ENCODE measurements at places on chromosomes 4 and X.

GRCh38 chr4:6435010-6435409 is 37.4 kb downstream of the PPP2R2C start:
- no peak for DNase-seq

DNA sequence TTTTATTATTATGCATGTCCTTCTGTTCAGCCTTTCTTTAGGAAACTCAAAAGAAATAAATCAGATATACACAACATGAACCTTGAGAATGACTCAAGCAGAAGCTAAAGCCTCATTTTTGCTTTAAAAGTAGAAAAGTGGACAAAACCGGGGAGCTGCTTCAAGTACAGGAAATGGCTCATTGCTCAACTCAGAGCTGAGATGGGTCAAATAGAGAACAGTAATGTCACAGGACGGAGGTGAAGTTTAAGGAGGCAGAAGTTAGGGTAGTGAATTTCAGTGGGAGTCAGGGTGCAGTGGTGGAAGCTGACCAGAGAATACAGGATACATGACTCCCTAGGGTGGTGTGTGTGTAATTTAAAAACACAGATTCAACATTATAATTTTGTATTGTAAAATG is 22.2 kb downstream of the PHKA2 start:
- no peak for DNase-seq

DNA sequence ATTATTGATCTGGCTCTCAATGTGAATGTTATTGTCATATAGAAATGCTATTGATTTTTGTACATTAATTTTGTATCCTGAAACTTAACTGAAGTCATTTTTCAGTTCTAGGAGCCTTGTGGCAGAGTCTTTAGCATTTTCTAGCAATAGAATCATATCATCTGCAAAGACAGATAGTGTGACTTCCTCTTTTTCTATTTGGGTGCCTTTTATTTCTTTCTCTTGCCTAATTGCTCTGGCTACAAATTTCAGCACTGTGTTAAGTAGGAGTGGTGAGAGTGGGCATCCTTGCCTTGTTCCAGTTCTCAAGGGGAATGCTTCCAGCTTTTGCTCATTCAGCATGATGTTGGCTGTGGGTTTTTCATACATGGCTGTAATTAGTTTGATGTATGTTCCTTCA is 102.7 kb downstream of the SH3BGRL start:
- DNase-seq: no peak

DNA sequence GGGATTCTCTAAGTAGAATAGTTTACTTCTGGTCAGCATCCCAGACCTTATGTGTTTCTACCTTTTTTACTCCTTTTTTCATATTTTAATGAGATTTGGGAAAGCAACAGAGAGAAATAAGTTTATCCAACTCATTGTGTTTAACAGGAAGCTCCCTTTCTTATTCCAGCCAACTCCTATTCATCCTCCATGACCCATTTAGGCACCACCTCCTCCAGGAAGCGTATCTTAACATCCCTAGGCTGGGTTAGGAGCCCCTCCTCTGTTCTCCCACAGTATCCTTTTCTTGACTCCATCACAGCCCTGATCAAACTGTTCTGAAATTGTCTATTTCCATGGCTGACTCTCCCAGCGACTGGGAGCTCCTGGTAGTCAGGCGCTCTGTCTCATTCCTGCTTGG is 18.8 kb upstream of the IQSEC2 start:
- DNase-seq: no peak

- DNase-seq: no peak
These were observed 1.5 kb downstream of the PITX2 start for GRCh38 chr4:110621328-110621812.

GRCh38 chr4:144213371-144213770 is 72.9 kb upstream of the GYPA start:
- DNase-seq: no peak

- no peak for DNase-seq
These were observed 50.4 kb upstream of the ELOVL6 start for GRCh38 chr4:110248831-110249253.

GRCh38 chr4:120858776-120859175 is 63.8 kb downstream of the PRDM5 start:
- no peak for DNase-seq

- DNase-seq: no peak
These were observed 301.8 kb upstream of the CTSO start for GRCh38 chr4:156255230-156256007.

GRCh38 chr4:85776579-85776978 is 301.6 kb downstream of the ARHGAP24 start:
- DNase-seq: no peak

DNA sequence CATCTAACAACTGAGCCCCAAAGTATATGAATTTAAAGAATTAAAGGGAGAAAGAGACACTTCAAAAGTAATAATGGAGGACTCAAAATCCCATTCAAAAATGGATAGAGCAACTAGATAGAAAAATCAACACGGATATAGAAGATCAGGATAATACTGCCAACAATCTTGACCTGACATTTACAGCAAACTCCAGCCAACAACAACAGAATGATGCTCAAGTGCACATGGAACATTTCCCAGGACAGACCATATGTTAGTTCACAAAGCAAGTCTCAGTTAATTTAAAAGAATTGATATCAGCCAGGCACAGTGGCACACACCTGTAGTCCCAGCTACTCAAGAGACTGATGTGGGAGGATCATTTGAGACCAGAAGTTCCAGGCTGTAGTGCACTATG is 72.0 kb upstream of the SMARCAD1 start:
- DNase-seq: no peak

GRCh38 chr4:120881351-120881750 is 41.2 kb downstream of the PRDM5 start:
- DNase-seq: no peak

- DNase-seq: no peak
These were observed 93.0 kb downstream of the ZXDA start for GRCh38 chrX:57817302-57817701.

GRCh38 chr4:94032754-94033153 is 174.9 kb upstream of the SMARCAD1 start:
- DNase-seq: no peak

DNA sequence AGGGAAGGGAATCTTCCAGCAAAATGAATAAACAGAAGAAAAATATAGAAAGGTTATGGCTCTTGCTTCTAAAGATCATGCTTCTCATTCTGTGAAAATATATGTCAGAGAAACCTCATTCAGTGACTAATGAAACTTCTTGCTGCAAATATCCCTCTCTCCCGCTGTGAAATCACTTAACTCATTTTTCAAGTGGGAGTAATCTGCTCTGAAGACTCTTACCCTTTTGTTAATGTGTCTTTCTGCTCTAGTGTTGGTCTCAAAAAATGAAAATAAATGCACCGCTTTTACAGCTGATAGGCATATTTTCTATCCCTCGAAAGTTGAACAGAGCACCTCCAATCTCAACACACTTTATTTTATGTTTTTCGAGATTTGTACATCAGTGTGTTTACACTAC is 252.3 kb downstream of the NLGN4X start:
- DNase-seq: no peak

- no peak for DNase-seq
These were observed 30.9 kb downstream of the CD38 start for GRCh38 chr4:15809058-15809457.

GRCh38 chrX:94831364-94831763 is 1157.4 kb downstream of the FAM133A start:
- DNase-seq: no peak

GRCh38 chrX:131607792-131608369 is 64.0 kb downstream of the OR13H1 start:
- DNase-seq: no peak

- DNase-seq: no peak
These were observed 89.4 kb downstream of the ABLIM2 start for GRCh38 chr4:8069102-8069752.

DNA sequence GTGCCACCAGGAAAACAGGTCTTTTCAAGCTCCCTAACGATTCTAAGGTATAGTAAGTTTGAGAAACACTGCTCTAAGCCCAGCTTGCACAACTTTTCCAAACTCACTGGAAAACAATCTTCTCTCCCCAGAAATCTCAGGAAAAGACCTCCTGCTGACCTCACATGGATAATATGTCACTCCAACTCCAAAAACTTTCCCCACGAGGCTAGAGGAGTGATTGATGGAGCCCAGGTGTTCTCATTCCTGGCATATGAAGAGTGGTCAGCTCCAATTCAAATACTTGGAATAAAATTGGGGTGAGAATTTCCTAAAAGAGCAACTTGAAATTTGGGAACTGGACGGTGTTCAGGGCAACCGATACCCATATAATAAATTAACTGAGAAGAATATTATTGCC is 299.9 kb downstream of the PPP4R3C start:
- DNase-seq: no peak

DNA sequence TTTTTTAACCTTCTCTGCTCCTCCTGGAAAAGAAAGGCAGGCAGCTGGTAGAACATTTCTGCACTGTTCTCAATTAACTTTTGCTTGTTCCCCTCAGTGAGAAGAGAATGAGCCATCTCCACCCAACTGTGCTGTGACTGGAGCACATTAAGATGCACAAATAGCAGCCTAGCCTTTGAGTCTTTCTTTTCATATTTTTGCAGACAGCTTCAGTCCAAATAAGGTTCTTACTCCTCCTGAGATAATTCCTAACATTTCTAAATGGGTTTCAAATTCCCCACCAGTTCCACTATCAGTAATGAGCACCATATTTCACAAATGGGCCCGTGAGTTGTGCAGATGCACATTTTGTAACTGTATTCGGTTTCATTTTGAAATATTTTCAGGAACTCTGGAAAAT is 118.6 kb downstream of the SPCS3 start:
- DNase-seq: no peak

- DNase-seq: no peak
These were observed 62.2 kb downstream of the MFAP3L start for GRCh38 chr4:169963998-169964397.

GRCh38 chrX:67607466-67607865 is 63.6 kb downstream of the AR start:
- no peak for DNase-seq

DNA sequence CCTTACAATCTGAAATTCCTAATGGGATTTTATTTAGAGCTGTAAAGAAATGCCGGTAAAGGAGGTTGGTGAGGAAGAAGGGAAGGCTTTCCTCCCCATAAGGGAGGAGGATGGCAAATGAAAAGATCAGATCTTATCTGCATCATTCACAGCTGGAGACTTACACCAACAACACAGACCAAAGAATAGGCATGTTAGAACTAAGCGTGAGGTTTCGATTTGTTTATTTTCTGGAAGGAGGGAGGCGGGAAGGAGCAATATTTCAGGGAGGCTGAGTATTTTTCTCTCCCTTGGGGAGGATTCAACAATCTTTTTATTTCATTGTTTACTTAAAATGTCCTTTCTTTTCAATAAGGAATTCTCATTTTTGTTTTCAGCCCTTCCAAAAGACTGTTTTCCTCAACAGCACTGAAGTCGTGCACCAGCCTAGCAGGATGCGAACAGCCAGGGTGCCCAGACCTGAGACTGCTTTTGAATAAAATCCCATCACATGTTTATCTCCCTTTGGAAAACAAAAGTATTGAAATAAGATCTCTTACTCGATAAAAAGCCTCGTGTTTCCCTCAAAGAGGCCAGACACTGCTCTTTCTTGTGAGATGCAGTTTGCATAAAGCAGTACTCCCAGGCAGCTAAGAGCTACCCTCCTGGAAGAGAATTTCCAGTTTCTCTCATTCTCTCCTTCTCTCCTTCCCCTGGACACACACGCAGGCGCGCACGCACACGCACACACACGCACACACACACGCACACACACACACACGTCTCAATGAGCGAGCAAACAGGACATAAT is 236.1 kb downstream of the MGST2 start:
- no peak for DNase-seq

GRCh38 chrX:48022738-48023137 is 15.9 kb downstream of the SPACA5 start:
- DNase-seq: no peak

DNA sequence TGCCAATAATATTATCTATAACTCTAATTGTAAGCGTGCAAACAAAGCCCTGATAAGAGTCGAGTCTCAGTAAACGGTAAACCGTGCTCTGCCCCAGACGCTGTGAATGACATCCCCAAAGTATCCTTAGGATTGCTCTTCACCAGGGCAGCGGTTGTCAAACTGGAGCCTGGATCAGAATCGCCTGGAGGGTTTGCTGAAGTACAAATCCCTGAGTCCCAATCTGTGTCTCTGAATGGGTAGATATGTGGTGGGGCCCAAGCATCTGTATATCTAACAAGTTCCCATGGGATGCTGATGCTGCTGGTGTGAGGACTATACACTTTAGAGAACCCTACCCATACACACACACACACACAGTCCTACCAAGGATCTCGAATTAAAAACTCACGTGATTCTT is 813 bp upstream of the APBB2 start:
- DNase-seq: no peak

DNA sequence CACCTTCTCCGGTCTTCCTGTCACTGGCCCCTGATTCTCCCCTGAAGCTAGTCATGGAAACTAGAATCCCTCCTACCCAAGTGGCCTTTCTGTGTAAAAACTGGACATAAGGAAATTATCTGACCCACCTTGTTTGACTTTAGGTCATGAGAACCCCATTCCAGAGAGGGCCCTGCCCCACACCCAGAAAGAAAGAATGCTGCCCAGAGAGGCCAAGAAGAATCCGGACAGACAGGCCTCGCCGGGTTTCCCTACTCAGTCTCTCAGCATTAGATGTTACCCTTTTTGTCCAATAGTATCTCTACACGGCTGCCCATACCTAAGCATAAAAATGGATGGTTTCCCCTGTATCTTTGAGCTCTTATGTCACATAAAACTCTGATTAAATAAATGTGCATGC is 83.3 kb upstream of the HELT start:
- DNase-seq: no peak

- no peak for DNase-seq
These were observed 60.8 kb upstream of the MID1 start for GRCh38 chrX:10681167-10681566.

- DNase-seq: no peak
These were observed 85.9 kb downstream of the RNF150 start for GRCh38 chr4:141047228-141047884.

DNA sequence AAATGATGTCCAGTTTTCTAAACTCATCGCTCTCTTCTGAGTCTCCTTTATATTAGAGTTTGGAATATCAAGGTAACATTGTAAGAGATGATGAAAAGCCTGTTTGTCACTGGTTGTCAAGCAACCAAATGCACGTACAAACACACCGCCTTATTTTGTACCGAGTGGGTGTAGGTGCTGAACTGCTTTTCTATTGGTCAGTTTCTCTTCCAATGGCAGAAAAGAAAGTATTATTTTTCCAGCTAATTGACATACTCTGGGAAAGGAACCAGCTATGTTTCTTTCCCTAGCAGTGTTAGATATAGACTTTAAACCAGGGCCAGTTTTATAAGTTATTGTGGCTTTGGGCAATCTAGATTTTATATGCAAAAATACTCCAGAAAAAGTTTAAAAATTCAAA is 6.6 kb upstream of the PPM1K start:
- no peak for DNase-seq

GRCh38 chr4:5510504-5510903 is 197.9 kb downstream of the EVC2 start:
- DNase-seq: no peak

Measured in WERI-Rb-1 (cell line).